ENCODE measurements at places on chromosomes 12 and 14.

- no peak for DNase-seq
Measured at GRCh38 chr14:54356172-54356571, 40.6 kb upstream of the CDKN3 start.

DNA sequence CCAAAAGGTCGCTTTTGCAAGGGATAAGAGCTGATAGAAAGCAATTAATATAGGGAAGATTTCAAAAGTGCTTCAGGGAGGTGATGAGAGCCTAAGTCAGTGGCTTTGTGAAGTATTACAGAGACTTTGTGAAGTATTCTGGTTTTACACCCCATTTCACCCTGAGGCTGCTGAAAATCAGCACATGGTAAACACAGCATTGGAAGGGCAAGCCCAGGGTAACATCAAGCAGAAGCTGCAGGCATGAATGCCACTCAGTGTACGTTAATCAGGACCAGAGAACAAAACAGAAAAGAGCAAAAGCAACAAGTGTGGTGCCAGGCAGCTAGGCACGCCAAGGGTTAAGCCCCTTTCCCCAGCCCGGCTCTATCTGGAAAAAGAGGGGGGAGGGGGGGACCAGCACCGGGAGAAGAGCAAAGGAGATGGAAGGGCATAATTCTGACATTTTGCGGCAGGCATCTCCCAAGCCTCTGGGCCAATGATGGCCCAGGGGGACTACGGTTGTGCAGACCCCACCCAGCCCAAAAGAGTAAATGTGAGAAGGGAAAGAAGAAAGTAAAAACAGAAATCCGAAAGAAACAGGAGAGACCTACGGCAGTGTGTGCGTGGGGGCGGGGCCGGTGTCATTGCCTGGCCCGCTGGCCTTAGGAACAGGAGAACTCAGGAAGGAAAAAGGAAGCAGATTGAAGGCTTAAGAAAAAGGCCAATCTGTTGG lies 58.9 kb downstream of the DHRS2 start:
- DNase-seq: no peak

DNA sequence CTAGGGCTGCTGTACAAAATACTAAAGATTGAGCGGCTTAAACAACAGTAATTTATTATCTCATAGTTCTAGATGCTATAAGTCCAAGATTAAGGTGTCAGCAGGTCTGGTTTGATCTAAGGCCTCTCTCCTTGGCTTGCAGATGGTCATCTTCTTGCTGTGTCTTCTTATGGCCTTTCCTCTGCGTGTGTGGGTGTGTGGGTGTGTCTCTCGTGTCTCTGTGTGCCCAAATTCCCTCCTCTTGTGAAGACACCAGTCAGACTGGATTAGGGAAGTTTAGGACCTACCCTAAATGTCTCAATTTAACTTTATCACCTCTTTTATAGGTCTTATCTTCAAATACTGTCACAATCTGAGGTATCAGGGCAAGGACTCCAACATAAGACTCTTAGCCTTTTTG lies 28.3 kb downstream of the DDHD1 start:
- DNase-seq: no peak

DNA sequence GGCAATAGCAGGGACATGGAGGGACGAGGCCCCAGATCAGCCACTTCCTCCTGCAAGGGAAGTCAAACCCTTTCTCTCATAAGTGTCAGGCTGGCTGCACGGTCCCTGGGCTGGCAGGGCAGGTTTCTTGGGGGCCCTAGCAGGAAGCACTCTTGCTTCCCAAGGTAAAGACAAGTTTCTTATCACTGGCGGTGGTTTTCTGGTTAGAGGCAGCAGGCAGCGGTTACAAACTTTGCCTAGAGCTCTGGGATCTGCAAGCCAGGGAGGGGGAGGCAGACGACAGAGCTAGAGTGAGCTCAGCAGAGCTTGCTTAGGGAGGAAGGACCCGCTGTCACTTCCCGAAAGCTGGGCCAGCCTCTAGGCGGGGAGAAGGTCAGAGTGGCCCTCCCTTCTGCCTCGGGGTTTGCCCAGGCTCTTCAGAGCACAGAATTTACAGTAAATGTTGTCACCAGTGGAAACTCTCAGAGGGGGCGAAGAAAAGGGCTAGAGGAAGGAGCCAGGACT lies 20.4 kb downstream of the BATF start:
- no peak for DNase-seq

GRCh38 chr14:54877703-54878021 lies 25.0 kb downstream of the GCH1 start:
- no peak for DNase-seq

- no peak for DNase-seq
Measured at GRCh38 chr12:120835657-120836056, 68.5 kb downstream of the SPPL3 start.

DNA sequence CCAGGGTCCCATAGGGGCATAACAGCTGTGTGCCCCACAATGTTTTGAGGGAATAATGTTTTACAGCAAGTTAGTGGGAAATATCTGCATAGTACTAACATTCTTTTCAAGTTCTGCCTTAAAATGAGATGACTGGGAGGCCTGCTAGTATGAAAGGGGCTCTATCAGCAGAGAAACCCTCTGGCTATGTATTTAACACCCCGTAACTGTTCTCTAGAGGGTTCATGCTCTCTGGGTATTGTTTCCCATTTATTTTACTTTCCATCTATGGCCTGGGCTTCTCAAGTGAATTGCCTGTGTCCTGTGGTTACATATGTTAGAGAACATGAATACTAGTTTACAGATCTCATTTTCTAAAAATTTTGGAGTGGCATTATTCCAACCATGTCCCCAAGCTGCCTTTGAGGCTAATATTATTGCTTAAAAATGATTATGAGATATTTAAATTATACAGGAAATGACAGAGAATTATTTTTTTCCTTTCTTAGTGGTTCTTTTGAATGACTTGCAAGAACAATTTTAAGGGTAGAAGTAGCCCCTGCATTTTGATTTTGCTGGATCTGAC lies 37.5 kb downstream of the GNG2 start:
- DNase-seq: no peak

DNA sequence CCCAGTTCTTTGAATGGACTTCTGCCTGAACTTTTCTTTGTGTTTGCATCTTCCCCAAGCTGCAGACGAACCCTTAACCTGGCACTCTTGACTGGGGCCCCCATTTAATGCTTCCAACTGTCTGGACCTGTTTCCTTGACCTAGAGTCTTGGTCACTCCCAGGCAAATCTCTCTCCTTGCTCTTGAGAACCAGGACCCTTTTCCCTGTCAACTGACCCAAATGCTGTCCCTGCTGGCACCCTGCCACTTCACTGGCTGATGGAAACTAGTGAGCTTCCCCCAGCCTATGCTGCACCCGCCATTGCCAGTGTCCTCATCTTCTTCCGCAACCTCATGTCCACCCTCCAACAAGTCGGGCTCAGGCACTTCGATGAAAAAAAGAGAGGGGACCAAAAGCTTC lies 79.5 kb downstream of the PRIMA1 start:
- no peak for DNase-seq

DNA sequence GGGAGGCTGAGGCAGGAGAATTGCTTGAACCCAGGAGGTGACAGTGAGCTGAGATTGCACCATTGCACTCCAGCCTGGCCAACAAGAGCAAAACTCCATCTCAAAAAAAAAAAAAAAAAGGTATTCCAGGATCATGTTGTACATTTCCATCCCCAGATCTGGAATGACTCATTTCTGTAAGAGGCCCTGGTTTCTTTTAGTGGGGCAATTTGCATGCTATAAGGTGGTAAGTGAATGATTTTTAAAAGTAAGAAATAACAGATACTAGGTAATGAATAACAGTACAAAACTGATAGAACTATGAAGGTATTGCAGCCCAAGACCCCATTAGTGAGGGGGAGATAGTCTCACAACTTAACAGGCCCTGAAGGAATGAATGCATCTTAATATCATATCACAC lies 17.7 kb upstream of the ADCK1 start:
- no peak for DNase-seq

- DNase-seq: no peak
Measured at GRCh38 chr14:91470216-91470615, 39.9 kb downstream of the PPP4R3A start.

DNA sequence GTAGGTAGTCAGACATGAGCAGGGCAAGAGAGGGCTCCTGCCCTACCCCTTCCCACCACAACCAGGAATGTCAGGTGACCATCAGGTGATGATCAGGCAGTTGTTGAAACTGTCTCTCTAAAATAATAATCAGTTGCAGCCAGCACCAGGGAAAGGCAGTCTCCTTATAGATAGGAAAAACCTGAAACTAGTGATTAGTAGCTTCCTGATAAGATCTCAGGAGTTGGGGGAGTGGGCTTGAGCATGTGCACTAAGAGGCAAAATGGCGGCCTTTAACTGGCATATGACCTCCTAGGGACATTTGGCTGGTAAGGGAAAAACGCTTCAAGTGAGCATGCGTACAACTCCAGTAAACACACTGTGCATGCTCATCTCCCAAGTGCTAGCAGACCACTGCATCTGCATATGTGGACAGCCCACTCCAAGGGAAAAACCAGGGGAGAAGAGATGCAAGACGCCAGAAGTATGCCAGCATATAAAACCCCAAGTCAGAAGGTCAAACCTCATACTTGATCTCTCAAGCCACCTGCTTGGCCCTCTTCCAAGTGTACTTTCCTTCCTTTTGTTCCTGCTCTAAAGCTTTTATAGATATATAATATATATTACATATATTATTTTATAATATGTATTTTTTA lies 37.1 kb downstream of the TGFB3 start:
- DNase-seq: no peak

DNA sequence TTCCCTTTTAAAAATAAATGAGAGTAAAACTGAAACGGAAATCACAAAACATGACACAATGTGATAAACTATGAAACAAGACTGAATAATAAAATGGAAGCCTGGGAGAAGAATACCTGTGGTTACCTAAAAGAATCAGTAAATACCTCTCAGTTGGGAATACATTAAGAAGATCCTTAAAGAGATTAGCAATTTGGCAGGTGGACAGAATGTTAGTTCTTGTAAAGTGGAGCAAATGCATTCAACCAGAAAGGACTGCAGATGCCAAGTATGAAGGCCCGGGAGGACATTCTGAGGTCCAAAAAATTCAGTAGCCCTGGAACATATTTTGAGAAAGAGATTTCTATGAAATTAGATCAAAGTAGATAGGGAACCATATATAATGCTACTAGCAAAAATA lies 861.3 kb upstream of the SEL1L start:
- no peak for DNase-seq

GRCh38 chr14:45698462-45699134 lies 445.6 kb upstream of the MIS18BP1 start:
- no peak for DNase-seq

- DNase-seq: no peak
Measured at GRCh38 chr14:62001963-62002362, 239.7 kb downstream of the SNAPC1 start.

DNA sequence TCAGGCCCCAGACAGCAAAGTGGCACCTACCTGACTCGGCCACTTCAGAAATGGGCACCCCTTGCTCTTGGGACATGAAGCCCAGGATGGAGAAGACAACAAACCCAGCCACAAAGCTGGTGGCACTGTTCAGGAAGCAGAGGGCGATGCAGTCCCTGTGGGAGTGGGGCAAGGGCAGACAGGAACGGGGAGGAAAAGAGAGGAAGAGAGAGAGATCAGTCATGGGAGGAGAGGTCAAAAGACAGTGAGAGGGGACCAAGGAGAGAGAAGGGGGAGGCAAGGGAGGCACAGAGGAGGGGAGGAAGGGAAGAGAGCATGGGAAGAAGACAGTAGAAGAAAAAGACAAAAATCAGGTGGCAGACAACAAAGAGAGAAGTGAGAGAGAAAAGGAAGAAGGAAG lies 16.6 kb downstream of the SLC6A12 start:
- no peak for DNase-seq
